ENCODE measurements at places on chromosomes 3 and 15.

- no peak for DNase-seq
Measured at GRCh38 chr3:186775999-186776398, 7.4 kb upstream of the EIF4A2 start.

GRCh38 chr15:72947709-72948108, 104.6 kb upstream of the NEO1 start:
- no peak for DNase-seq

- DNase-seq, result peak; percentile 85
Measured at GRCh38 chr3:107208100-107208499, 169.1 kb upstream of the CCDC54 start.

- DNase-seq, result no peak
Measured at GRCh38 chr15:40047415-40048210, 8.6 kb upstream of the SRP14 start.

DNA sequence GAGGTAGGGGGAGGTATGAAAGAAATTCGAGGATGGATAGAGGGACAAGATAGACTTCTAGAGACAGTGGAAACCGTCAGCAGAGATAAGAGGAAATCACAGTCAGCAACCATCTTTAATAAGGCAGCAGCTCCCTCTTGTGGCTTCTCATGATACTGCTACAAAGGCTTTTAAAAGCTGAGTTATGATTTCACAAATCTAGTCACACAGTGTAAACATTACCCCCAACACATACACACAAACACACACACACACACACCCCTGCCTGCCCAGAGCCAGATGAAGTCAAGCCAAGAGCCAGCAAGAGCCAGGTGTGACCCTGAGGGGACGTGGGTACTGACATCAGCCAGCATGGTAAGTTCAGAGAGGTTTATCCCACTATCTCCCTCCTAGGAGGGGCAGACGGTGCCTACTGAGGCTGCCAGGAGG, 18.9 kb upstream of the TGM5 start:
- peak; percentile 39 for DNase-seq

GRCh38 chr3:112446343-112446742, 52.9 kb downstream of the BTLA start:
- no peak for DNase-seq

- DNase-seq, result no peak
Measured at GRCh38 chr3:132161608-132162007, 126.8 kb upstream of the CPNE4 start.

DNA sequence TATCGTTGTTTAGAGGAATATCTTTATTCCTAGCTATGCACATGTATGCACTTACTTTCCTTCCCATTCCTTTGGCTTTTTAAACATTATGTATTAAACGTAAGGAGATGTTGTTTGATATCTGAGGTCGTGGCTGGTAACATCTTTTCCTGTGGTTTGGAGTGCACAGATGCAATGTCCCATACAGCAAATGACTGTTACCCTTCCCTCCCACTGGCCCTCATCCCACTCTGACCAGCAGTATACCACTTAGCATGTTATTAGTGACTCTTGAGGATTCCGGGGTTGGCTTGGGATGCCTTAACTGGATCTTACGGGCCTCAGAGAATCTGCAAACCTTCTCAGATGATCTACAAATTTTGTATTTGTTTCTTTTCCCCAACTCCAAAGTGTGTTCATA, 34.5 kb downstream of the TGFBR2 start:
- DNase-seq, result no peak

- no peak for DNase-seq
Measured at GRCh38 chr3:72473156-72473555, 375.1 kb downstream of the SHQ1 start.

GRCh38 chr3:21049334-21050062, 701.5 kb downstream of the ZNF385D start:
- no peak for DNase-seq

DNA sequence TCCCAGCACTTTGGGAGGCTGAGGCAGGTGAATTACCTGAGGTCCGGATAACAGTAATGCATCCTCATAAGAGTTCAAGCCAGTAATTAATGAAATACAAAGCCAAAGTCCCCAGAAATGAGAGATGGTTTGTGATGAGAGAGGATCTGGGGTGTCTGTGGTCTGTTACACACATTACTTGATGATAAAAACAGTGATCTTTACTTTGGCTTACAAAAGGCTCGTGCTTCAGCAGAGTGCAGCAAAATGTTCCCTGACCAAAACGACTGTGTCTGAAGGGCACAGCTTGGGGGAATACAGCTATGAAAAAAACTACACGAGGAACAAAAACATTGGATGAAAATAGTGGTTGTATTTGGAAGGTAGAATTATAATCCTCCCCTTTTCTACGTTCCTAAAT, 40.9 kb downstream of the CRTC3 start:
- no peak for DNase-seq

GRCh38 chr3:188362405-188362831, 208.5 kb downstream of the LPP start:
- no peak for DNase-seq

DNA sequence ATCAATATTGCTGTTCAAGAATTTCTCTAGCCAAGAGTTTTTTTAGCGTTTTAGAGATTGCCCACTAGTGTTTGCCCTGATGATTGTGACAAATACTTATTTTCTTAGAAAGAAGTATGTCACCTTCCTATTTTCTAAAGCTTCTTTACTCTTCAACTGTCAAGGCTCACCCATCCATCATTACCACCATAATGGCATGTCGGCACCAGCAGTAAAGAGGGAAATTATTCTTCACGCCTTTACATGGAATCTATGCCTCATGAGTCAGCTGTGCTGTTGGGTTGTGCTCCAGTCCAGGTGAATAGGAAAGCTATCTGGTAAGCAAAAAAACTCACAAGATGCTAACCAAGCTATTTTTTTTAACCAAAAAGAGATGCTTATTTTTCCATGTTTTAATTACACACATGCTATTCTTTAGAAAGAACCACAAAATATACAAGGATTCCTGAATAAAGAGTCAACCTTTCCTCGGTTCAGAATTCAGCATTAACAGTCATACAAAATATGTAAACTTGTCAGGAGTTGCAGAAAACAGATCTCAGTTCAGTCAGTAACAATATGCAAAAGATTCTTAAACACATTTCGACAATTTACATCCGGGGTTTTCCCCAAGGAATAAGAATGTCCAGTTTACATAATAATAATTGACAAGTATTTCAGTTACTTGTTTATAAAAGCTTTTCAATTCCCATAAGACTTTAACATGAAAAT, 128.0 kb downstream of the ATP8B4 start:
- no peak for DNase-seq

DNA sequence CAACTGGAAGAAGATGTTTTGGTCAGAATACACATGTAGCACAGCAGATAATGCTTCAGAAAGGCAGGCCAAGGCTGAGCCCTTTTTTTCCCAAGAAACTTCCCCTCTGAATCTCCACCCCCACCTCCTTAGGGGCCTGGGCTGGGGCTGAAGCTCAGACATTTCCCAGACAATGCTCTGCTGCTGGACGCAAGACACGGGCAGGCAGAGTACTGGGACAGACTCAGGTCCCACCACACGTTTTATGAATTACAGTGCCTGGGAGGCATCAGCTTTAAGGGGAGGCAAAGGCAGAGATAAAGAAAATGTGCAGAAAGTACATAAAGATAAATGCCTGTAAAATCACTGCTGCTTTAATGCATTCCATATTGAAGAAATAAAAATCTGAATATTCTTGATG, 479.4 kb downstream of the ERC2 start:
- DNase-seq, result no peak

- no peak for DNase-seq
Measured at GRCh38 chr3:24440760-24441464, 53.7 kb downstream of the THRB start.

- DNase-seq, result no peak
Measured at GRCh38 chr15:100926258-100926657, 7.1 kb downstream of the LRRK1 start.

DNA sequence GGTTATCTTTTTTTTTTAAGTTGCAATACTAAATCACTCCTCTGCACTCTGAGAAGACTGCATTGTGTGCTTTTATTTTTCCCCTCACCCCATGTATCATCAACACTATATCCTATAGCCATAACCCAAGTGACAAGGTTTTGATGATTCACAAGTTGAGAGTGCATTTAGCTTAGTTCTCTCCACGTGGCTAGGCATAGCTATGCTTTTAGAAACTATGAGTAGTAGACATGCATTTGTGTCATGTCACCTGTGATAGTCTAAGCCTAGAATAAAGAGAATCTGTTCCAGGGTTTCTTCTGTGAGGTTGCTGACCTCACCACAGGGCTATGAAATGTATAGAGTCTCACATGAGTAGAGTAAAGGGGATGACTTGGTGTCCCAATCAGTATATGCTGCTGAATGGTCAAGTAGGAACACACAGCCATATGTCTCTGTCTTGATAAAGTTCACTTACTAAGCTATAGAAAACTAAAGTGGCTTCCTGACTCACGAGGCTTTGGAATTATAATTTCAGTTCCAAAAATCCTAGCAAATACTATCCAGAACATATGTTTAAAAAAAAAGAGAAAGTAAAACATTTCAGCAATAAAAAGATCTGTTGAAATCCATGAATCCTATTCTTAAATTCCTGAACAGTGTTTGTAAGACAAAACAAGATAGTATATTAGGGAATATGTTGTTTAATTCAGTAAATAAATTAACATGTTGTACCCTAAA, 206.3 kb downstream of the LSAMP start:
- no peak for DNase-seq

DNA sequence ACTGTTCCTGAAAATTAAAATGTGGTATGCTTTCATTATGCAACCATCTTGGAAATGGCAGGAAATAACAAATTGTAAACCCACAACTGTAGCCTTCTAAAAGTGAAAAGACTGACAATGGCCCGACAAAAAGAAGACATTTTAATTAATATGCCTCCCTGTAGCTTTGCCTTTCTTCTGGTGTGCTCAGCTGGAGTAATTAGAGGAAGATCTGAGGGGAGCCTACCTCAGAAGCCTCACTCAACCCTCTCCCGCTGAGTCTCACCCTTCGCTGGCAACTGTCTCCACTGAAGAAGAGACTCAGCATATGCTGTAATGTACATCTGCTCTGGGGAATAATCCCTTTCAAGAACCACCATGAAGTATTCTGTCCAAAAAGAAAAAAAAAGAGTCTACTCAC, 104.7 kb upstream of the SETMAR start:
- no peak for DNase-seq

DNA sequence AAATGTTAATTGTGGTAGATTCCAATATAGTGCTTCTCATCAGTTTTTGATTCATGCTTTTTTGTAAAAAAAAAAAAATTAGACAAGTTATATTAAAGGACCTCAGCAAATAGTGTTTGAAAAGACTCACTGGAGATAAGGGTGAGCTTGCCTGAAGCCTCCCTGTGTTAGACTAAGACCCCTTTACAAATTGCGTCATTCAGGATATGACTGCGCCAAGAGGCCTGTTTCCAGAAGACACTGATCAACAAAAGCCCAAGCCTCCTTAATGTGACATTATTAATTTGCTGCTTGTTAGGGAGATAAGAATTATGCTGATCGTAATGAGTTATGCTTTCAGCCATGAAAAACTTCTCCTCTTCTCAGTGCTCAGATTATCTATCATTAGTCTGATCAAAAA, 13.0 kb upstream of the DNAJC13 start:
- no peak for DNase-seq

DNA sequence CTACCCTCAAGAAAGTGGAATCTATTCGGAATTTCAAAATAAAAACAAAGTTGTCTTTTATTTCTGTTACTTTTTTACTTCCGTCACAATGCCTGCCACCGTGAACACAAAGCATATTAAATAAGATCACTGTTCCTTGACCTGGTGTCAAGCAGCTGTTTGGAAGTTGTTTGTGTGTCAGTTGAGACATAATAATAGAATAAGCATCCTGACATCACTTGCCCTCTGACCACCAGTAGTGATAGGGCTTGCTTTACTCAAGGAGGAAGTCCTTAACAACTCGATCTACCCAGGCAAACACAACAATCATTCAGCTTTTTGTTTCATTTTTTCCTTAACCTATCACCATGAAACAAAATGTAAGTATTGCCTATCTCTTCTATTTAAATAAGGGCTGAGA, 454.4 kb upstream of the RASGRP1 start:
- DNase-seq, result no peak

DNA sequence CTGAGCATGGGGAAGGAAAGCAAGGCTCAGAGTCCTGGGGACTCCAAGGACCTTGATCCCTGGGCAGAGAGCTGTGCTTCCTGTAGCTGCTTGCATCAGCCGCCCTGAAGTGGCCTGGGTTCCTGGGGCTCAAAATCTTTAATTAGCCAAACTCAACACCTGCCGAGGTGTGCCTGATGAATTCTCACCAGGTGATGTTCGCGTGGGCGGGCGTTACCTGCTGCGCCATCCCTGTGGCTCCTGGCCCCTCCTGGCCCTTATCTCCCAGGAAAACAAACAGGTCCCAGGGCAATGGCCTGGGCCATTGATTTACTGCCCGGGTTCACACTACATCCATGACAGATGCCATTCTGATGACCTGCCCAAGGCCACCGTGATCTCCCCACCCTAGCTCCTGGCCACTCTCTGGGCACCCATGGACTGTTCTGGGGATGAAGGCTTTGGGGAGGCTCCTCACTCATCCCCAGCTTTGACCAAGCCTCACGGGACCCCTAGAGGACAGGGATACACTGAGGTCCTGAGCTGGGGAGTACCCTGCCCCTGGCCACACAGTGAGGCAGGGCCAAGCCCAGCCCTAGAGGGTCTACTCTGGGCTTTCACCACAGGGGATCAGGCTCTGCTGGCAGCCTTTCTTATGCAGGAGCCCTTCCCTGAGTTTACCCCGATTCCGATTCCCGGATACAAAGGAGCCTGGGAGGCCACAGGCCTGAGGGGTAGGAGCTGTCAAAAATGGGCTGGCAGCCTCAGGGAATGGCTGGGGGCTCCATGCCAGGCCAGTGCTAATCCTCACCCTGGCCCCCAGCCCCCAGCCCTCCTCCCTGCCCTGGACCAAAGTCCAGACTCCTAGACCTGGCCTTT, 5.7 kb downstream of the SLC38A3 start:
- no peak for DNase-seq

- no peak for DNase-seq
Measured at GRCh38 chr3:8712908-8713255, 20.7 kb upstream of the CAV3 start.

DNA sequence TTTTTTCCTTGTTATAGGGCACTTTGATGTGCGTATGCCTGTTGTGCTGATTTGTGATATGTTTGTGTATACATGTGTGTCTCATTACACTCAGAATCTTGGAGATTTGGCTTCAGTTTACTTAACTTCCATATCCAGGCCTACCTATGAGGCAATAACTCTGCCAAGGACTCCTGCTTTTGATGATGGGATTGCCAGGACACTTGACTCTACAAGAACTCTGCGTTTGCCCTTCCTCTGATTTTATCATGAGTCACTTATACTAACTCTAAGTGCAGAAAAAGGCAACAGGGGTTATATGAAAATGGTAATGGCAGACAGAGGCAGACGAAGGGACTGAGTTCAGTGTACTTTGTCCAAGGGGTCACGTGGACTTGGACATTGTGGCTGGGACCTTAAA, 33.6 kb downstream of the MCTP2 start:
- no peak for DNase-seq

DNA sequence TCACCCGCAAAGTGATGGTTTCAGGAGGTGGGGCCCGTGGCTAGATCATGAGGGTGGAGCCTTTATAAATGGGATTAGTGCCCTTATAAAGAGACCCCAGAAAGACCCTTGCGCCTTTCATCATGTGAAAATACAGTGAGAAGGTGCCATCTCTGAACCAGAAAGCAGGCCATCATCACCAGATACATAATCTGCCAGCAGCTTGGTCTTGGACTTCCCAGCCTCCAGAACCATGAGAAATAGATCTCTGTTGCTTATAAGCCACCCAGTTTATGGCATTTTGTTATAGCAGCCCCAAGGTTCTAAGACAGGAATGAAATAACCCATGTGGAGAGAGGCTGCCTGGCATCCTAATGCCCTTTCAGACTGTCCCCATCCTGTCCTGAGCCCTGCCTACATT, 127.8 kb upstream of the SMAD3 start:
- no peak for DNase-seq

Data from putamen (tissue), 1 donor.